ENCODE measurements at places on chromosomes 2 and 18. TPM values are rescaled to one million over a fixed set of nuclear protein-coding genes. Genes with fewer than 3 reads are reported as not detected.

- DNase-seq = no peak
These were observed 182.5 kb downstream of the ANKRD44 start for GRCh38 chr2:197128126-197128525.

- no peak for DNase-seq
These were observed 790.1 kb downstream of the SLC4A3 start for GRCh38 chr2:220417503-220417902.

GRCh38 chr2:218745160-218745558 lies 34.5 kb downstream of the TTLL4 start:
- DNase-seq = no peak

- DNase-seq = no peak
These were observed 406.1 kb upstream of the MEX3C start for GRCh38 chr18:51603551-51603950.

DNA sequence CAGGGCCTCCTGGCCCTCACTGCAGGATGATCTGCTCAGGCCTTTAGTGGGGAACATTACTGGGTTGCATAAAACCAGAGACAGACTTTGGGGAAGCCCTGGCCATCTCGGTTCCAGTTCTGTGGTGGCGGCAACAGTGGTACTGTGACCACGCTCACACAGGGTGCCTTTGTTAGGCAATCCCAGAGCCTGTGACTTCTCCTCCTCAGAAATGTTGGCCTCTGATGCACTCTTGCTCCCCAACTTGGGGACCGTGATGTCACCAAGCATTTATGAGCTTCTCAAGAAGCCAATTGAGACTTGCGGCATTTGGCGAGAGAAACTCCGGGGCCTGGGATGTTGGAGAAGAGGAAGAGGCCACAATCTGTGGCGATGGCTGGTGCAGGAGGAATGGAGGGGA lies 80.9 kb upstream of the PKDCC start:
- no peak for DNase-seq

DNA sequence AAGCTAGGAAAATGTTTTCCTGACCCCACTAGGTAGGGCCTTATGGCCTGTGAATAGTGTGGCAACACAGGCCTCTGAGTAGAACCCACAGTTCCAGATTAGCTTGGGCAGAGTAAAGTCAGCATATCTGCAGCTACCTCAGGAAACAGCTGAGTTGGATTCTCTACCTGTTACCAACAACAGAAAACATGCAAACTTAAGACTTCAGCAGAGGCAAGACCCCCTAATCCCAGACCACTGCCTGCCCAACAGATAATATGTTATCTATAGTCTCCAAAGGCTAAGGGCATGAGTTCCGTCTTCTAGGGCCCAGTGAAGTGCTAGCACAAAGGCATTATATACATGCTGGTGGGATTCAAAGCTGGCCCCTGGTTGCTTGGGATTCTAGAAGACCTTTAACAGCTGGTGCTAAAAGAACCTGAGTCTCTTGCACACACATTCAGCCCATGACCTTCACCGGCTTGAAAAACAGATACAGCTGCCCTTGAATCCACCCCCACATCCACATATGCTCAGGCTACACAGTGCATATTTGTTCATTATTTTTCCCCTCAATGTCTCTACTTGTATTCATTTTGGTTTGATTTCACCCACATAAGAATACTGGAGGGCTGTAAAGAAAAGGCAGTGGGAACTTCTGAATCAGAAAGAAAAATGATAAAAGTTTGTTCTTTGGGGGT lies 13.5 kb upstream of the UBXN4 start:
- DNase-seq = no peak

DNA sequence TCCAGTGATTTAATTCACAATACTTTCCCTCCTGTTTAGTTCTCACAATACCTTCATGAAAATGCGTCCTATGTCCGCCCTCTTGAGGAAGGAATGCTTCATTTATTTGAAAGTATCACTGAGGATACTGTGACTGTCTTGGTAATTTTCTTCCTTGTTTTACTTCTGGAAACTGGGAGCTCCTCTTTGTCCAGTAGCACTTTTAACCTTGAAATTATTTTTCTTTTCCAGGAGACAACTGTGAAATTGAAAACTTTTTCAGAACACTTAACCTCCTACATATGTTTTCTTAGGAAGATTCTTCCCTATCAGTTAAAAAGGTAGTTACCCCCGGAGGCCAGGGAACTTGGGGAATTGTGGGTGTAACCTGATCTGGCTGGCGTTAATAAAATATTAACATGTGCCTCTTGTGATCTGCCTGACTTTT lies 58.9 kb upstream of the STON1 start:
- DNase-seq = peak; percentile 18

GRCh38 chr18:70636991-70637390 lies 348.1 kb downstream of the SOCS6 start:
- DNase-seq = no peak

DNA sequence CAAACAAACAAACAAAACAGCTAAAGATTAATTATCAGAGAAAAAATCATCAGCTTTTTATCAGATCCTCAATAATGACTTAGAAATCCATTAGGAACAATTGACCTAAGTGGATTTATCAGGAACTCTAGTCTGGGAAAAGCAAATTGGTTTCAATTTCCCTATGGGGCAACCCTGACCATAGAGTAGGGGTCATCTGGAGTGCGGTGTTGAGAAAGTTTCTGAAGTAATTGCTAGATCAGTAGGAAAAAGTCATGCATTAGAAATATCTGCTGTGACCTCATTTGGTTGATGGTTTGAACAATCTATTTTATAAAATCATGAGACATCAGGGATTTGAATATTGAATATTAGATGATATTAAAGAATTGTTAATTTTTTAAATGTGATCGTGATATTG lies 507.9 kb downstream of the TXNL1 start:
- DNase-seq = no peak

DNA sequence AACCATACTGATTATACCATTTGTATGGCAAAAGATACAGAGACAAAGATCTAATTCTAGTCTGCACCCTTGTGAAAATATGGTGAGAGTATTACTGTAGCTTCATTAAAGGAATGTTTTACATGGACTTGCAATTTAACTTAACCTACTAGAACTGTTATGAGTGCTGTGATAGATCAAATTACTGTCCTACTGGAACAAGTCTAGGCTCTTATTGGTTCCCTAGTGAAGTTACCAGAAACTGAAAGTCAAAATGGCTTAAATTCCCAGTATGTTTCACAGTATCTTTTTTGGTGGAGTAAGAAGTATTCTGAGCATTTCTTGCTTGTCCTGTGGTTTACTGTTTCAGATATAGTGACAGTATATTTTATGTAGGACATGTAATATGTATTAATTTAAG lies 3.8 kb upstream of the TBR1 start:
- no peak for DNase-seq

DNA sequence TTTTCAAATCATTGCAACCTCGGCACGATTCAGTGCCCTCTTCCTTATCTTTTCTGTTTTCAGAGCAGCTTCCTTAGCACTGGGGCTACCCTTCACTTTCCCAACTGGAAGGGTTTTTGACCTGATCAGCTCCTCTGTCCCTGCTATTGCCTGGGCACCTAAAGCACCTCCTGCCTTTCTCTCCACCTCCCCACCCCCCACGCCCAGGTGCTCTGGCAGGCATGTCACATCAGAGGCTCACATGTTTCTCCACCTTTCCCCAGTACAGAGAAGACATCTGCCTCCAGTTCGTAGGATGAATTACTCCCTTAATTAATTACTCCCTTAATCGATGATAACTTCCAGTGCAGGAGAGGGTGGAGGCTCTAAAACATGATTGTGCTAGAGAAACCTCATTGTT lies 88.7 kb upstream of the LCLAT1 start:
- DNase-seq = no peak

DNA sequence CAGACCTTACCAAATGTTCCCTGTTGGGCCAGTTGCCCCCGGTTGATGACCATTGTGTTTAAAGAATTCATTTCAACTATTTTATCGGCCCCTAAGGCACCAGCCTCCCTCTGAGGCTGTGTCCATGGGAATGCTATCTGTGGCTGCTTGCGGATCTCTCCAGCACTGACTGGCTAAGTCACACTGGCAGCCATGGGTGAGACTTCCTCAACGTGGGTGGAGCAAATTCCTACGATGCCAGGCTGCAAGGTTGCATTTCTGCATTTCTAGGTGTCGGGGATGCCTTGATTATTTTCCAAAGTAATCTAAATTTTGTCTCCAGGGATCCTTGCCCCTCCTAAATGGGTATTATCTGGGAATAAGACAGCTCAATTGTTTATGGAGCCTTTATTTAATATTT lies 6.2 kb downstream of the CXCR4 start:
- no peak for DNase-seq

DNA sequence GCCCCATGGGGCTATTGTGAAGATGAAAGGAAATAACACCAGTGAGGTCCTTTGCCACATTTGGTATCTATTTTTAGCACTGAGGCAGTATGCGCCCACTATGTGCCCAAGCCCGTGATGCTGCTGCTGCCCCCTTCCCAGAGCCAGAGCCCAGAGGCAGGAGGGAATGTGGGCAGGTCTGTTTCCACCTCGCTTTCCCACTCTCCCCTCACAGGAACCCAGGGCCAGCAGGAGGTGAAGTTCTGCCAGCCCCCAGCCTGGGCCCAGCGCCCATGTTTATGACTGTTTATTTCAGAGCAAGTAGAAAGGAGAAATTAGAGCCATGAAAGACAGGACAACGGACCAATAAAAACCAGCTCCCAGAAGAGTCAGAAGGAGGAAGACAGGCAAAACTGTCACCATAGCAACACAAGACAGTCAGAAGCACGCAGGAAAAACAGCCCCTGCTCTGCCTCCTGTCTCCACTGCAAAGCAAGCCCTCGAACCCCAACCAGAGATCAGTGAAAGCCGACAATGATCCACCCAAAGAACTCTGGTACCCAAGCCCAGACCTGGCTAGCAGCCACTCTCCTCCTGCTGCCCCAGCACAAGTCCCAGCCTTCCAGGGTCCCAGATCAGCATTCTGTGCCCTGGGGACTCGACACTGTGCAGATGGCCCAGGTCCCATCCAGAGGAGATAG lies 1.4 kb downstream of the CYRIA start:
- DNase-seq = peak; percentile 21

- DNase-seq = no peak
These were observed 44.5 kb downstream of the MYL12B start for GRCh38 chr18:3306391-3306790.

GRCh38 chr2:80326214-80326613 lies 21.7 kb upstream of the LRRTM1 start:
- no peak for DNase-seq

Gene SLC4A5
- total RNA-seq = 3.0 TPM

Gene RUFY4
- not detected for total RNA-seq

Gene COL4A4
- 0.16 TPM for total RNA-seq

Gene CNTNAP5
- 1.1 TPM for total RNA-seq

Gene SP140
- total RNA-seq = not detected

Gene PSD4
- total RNA-seq = 2.4 TPM

Gene CCDC68
- not detected for total RNA-seq

Gene DYNAP
- total RNA-seq = not detected

Gene UGT1A7
- total RNA-seq = not detected

Gene SPIRE1
- 34.9 TPM for total RNA-seq

All from neural crest cell (in vitro differentiated cells).